ENCODE measurements at places on chromosomes 3 and 15. TPM values are rescaled to one million over a fixed set of nuclear protein-coding genes. Genes with fewer than 3 reads are reported as not detected.

The CPNE9 gene
- polyA plus RNA-seq: not detected

The CASR gene
- not detected for polyA plus RNA-seq

The IL20RB gene
- polyA plus RNA-seq: 192 TPM

The GPR87 gene
- polyA plus RNA-seq: 90.0 TPM

The PATL2 gene
- 1.0 TPM for polyA plus RNA-seq

The CEP19 gene
- 1.4 TPM for polyA plus RNA-seq

The CHST13 gene
- polyA plus RNA-seq: not detected

The HCLS1 gene
- 0.42 TPM for polyA plus RNA-seq

The IGSF10 gene
- polyA plus RNA-seq: 0.01 TPM

The FGF7 gene
- not detected for polyA plus RNA-seq

GRCh38 chr3:159764490-159765029, 224.1 kb upstream of the IL12A start:
- no peak for DNase-seq

DNA sequence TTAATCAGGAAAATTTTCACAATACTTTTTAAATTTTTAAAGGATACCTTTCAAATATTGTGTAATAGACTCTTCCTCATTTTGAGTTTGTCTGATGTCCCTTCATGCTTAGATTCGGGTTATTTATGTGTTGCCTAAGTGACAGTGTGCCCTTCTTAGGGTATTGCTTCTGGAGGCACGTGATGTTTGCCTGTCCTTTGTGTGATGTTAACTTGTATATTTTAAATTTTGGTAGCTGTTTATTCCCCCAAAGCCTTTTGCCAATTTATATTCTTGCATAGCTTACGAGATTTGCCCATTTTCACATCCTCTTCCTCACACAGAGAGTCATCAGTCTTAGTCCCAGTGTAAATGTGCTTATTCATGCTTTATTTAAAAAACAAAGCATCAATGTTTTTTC, 433.1 kb downstream of the EPHB1 start:
- no peak for DNase-seq

DNA sequence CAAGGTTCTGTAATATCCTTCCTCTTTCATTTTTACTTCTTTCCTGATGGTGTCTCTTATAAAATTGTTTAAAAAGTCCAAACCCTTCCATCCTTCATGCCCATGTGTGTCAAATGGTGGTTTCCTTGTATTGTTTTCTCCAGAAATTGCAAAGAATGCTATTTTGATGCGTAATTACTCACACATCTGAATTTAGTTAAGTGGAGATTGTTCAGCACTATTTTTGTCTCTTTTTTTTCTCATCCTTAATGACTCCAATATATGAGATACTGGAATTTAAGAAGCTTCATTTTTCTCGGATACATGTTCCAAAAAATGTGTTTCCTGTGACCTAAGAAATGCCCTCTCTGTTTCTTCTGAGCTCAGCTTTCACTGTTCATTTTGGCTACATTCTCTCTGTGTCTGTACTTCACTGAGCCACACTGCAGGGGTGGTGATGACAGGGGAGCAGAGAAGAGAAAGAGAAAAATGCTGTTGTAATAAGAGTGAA, 799.8 kb downstream of the DIPK2A start:
- DNase-seq: no peak

- no peak for DNase-seq
These were observed 93.7 kb downstream of the LEKR1 start for GRCh38 chr3:156919818-156920217.

- DNase-seq: no peak
These were observed 88.9 kb downstream of the ADAMTS17 start for GRCh38 chr15:100252779-100253417.

DNA sequence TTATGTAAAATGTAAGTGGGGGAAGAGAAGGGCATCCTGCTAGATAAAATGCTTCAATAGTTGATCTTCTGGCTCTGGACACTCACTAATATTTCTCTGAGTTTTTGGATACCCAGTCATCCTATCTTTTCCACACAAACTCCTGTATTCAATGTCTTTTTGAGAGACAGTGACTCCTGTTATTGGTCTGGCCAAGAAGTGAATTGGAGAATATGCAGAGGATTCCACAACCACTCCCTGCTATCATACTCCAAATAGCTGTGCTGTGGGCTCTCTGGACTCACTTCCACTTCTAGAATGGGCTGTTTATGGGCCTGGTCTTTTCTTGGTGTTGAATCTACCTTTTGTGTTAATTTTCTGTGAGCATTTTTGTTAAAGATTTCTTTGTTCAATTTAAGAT, 376.8 kb downstream of the NLGN1 start:
- no peak for DNase-seq

DNA sequence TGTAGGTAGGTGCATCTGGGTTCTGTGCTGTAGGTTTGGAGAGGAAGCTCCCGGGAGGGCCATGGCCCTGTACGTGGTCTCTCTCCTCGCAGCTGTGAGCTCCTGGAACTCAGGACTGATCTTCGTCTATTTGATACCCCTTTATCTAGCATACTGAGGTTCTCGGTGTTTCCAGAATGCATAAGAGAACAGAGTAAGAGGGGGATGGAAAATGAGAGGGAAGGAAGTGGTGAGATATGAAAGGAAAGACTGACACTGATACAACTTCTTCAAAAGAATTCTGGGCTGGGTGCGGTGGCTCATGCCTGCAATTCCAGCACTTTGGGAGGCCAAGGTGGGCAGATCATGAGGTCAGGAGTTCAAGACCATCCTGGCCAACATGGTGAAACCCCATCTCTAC, 90.7 kb downstream of the CHRD start:
- DNase-seq: no peak

DNA sequence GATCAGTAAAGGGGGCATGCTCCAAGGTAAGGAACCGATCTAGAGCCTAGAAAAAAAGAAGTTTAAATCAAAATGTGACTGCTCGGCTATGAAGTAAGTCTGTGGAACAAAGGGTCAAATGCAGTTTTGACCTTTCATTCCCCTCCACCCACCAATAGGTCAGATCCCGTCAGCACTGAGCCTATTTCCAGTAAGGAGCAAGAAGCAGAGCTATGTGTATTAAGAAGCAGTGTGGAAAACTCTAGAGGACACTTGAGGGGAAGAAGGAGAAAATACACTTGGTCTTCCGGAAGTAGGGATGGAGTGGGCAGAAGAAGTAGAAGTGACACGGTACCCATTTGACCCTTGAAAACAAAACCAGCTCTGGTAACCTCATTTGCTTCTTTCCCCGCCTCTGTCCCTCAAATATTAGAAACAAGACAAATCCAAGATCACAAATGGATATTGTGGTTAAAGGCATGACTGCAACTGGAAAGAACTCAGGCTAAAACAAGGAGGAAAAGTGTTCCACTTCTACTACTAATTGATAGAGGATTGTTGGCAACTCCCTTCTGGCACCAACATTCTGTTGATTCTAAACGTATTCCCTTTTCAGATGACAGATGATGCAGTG, 888.3 kb upstream of the NR2F2 start:
- DNase-seq: no peak

DNA sequence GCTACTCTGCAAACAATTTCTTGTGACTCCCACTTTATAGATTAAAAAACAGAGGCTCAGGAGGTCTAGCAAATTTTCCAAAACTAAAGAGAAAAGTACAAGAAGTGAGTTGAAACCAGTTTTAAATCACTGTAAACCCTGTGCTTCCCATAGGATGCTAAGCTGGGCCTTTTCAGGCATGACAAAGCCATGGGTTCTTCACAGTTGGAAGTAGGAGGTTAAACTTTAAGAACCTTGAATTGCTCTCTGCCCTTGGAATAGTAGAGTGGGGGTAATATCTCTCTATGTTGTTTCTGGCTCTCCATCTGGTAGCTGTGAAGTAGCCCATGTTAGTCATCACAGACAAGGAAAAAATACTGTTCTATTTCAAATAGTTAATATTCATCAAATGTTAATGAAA, 193.6 kb upstream of the SATB1 start:
- no peak for DNase-seq

DNA sequence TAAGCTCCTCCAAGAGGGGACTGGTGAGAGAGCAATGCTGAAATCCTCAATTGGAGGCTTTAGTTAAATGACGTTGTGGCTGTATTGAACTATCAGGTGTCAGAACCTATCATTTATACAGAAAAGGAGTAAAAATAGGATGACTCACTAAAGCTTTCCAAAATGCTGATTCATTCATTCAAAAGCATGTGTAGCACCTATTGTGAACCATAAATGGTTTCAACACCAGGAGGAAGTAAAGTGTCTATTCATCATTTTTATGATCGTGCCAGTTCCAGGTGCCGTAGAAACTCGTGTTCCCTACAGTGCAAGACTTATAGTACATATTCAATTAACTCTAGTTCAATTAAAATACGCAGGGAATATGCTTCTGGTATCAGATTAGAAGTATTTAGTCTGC, 66.5 kb upstream of the ARRDC4 start:
- no peak for DNase-seq
